NAMALWA (cell line): ENCODE measurements at places on chromosomes 2 and 18.
A peak's percentile ranks its signal among the peaks of the same experiment; 100 is the strongest.

DNA sequence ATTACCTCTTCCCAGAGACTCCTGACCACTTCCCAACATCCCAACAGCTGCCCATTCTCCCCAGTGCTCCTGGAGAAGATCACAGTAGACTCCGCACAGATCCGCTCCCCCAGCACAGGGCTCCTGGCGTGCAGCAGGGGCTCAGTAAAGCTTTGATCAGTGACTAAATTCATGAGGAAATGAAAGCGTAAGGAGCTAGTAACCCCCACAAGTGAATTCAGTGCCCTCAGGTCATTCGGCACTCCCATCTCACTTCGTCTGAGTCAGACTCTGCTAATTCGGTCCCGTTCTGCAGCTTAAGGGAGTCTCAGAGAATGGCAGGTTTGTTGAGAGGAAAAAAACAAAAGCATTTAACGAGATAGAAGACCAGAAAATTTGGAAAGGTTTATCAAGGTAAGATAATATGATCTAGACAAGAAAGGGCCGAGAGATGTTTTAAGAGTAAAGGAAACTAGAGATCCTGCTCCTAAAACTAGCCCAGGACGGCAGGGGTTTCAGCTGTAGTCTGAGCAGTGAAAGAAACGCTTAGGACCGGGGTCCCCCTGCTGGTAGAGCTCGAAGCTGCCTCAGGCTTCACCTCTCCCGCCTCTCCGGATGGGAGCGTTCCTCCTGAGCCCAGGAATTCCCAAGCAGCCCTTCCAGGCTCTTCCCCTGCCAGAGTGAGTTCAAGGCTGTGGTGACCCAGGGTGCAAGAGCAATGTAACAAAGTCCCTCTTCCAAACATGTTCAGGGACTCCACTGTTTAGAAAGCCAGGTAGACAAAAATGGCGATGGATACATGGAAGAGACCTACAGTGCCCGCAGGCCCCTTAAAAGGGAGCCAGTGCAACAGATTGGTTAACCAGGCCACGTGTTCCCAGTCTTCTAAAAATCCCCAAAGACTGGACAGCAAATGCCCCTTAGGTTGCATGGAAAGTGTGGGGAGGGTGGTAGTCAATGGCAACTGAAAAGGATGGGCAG, 127.3 kb downstream of the DNER start:
- DNase-seq, result peak; percentile 29

- DNase-seq, result no peak
These were observed 1.2 kb downstream of the COA5 start for GRCh38 chr2:98607104-98607503.

DNA sequence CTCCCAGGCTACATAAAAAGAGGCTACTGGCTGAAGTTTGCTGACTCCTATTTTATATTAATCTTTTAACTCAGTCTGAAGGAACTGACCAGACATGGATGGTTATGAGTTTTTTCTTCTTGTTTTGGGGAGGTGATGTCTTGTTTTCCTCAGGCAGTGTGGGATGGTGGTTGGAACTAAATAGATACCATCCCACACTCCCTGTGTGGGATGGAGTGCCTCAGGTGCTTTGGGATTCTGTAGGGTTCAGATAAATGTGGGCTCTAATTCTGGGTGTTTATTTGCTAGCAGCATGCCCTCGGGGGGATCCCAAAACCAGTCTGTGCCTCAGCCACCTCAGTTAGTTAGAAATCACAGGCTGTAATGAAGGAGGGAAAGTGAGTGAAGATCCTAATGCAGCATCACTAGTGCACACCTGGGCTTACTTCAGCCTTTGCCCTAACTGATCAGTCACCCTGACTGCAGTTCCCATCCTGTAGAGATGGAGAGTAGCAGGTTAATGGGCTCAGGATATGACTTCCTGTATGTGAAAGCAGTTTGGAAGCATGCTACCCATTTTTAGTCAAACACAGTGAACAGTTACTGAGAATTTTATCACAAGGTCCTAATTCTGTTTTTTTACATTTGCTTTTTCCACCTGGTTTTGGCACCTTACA, 132.2 kb downstream of the SPTBN1 start:
- no peak for DNase-seq

DNA sequence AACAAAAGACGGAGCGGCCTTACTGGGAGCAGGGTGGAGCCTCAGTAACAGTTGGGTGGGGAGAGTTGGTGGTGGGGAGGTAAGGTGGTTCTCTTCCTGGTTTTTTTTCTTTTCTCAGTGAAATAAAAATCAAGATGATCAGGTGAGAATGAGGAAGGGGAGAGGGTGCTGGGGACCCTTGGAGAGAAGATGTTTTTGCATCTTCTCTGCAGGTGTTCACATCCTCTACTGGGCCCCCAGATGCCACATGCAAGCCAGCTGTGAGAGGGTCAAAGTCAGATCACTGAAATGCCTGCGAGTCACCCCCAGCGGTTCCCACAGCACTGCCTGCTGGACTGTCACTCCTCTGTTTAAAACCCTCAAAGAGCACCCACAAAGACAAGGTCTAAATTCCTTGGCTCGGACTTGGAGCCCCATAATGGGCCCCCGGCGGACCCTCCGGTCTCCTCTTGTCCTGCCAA, 69.8 kb upstream of the FHL2 start:
- no peak for DNase-seq

- no peak for DNase-seq
These were observed 125.9 kb upstream of the SLC1A4 start for GRCh38 chr2:64863097-64863820.

- DNase-seq, result no peak
These were observed 7.7 kb downstream of the VRK2 start for GRCh38 chr2:58054264-58054663.

DNA sequence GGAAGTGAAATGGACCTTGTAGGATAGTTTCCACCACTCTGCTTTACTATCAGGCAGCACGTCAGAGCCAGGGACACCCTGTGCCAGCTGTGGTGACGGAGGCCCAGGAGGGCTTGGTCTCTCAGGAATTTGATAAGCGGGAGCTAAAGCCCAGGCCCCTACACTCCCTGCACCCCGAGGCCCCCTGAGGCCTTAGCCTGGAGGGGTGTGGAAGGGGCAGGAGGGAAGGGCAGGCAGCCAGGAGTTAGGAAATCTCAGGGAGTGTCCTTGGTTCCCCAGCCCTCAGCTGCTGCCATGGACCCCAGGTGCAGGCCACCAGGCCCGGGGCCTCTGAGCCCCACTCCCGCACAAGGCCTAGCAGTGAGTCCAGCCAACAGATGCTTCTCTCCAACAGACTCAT, 38.2 kb downstream of the PDIA6 start:
- no peak for DNase-seq

DNA sequence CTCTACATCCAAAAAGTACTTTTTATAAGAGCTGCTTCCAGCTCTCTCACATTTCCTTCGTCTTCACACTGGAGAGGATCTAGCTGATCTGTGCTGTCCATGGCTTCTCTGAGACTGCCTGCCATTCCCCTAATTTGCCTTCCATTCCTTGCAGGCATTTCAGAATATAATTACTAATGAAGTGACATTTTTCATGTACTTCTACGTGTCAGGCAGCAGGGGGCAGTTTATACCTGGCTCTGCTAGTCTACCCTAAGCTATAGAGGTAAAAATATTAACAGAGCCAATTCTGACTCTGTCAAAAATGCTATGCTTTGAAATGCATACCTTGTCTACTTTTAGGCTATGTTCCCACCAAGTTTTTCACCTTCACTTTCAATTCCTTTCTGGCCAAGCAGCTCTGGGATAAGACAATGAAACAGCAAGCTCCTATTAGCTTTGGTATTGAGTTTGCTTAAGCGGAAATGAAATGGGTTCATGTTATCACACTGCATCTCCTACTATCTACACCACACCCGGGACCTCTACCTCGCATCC, 81.9 kb downstream of the MEP1B start:
- peak; percentile 51 for DNase-seq

GRCh38 chr18:48003426-48004349, 73.2 kb upstream of the SMAD2 start:
- DNase-seq, result no peak

GRCh38 chr18:58505181-58505580, 123.7 kb downstream of the ALPK2 start:
- no peak for DNase-seq

- DNase-seq, result no peak
These were observed 233.5 kb downstream of the MYT1L start for GRCh38 chr2:2097549-2097948.

DNA sequence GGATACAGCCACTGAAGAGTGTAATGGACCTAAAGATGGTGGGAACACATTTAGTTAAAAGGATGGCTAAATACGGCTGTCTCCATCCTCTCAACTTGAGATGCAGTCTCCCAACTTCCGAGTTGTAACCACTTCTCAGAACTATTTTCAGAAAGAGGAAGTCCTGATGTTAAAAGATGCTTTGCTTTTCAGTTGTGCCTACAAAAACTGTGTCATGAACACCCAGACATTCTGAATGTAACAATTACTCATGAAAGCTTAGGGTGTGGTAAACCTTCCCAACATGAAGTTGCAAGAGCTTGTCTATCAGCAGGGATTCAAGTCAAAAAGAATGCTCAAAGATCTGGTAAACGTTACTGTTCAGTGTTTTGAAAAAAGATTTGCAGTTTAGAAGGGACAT, 147.9 kb downstream of the DOCK10 start:
- DNase-seq, result peak; percentile 54

DNA sequence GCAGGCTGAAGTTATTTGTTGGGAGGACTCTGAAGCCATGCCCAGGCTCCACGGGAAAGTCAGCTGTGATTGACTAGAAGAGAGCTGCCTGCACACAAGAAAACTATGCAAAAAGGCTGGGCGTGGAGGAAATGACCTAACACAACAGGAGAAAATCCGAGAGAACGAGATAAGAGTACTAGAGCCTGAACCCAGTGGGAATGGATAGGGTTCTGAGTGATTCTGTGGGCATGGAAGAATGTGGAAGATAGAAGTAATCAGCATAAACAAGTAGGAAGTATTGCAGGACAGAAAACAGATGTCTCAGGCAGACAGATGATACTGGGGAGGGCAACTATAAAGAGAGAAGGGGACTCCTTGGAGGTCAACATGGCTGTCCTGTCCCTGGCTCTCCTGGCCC, 12.1 kb upstream of the COPS8 start:
- DNase-seq, result no peak

DNA sequence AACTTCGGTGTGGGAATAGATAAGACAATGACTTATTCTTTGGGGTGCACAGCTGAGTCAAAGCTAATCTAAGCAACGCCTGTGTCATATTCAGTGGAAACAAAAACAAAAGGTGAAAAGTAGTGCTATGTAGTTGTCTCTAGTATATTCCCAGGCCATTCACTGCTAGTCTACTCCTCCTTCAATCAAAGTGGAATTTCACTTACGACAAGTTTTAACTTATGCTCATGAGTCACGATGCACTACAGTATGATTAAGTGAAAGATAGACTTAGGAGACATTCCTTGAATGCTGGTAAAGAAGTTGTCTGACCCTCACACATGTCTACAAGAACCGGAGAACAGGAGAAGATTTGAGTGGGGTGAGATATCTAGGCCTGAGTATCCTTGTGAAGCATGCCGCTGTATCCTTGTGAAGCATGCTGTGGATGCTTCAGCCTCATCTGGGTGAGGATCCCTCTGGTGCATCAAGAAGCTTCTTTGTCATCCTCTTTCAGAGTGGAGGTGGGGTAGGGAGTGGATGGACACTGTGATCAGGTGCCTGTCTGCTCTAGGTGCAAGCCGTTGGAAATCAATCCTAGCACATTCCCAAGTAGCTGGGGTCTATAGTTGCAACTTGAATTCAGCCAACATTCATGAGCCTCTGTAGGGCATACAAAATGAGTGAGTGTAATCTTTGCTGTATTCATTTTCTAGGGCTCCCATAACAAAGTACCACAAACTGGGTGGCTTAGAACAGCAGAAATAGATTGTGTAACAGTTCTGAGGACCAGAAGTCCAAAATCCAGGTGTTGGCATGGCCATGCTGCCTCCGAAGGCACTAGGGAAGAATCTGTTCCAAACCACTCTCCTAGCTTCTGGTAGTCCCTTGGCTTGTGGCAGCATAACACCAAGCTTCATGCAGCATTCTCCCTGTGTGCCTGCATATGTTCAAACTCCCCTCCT, 173.5 kb upstream of the FN1 start:
- DNase-seq, result no peak

DNA sequence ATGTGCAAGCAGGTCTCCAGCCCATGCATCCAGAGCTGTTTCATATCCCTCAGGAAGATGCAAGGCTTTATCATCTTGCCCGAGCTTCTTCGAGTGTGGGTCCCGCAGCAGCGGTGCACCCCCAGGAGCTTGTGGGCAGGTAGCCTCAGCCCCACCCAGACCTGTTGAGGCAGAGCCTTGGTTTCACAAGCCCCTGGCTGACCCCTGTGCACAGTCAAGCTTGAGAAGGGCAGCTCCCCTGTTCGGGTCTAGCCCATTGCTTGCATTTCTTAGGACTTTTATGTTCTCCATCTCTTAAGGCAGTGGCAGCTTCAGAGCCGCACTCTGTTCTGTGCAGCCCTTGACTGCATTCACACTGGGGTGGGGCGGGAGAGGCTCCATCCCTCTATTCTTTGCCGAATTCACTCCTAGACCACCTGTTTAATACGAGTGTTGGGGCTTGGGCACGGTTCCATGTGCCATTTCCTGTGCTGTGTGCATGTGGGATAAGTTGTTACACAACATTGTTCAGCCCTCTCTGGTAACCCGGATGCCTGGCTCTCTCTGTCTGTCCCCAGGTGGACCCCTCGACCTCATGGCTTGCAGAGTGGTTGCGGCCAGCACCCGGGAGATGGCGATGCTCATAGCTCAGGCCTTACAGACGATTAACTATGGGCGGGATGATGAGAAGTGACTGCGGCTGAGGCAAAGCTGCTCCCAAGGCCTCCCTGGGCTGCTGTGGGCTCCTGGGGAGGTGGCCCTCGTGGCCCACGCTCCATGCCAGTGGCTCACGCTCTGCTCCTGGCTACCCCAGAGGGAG, 48.7 kb downstream of the IMPA2 start:
- no peak for DNase-seq

- no peak for DNase-seq
These were observed 3.0 kb downstream of the FBXO41 start for GRCh38 chr2:73281244-73281643.

- DNase-seq, result no peak
These were observed 142.6 kb downstream of the RTP5 start for GRCh38 chr2:242011991-242012764.

- no peak for DNase-seq
These were observed 215.8 kb upstream of the ACVR2A start for GRCh38 chr2:147628971-147629421.

DNA sequence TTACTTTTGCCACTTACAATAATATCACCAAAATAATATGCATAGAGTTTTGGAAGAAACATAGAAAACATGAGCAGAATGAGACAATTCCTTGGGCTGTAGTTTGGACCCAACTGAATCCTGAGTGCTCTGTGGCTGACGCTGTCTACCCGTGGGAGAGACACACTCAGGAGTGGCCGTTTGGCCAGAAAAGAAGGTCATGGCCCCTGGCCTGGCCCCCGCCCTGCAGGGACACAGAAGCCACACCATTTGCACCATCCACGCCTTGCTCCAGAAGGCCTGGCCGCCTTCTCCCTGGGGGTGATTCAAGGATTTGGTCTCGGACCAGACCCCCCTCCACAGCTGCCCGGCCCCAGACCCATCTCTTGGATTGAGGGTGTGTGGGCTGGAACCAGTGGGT, 6.4 kb upstream of the D2HGDH start:
- DNase-seq, result no peak

DNA sequence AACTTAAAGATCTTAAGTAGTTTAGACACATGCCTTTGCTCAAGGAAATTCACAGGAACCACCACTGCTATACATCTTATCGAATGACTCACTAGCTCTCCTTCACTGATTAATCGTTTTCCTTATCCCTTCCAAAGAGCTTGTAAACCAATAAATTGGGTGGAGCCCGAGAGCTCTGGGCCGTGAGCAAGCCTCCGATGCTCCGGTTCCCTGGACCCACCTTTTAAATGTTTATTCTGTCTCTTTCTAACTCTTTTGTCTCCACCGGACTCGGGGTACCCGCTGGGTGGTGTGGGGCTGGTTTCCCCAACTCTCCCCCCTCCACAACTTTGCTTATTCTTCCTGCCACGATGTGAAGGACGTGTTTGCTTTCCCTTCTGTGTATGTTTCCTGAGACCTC, 292.9 kb upstream of the TMEFF2 start:
- no peak for DNase-seq
